Testis (tissue), 5 donors: ENCODE measurements at places on chromosomes 11 and 22.

DNA sequence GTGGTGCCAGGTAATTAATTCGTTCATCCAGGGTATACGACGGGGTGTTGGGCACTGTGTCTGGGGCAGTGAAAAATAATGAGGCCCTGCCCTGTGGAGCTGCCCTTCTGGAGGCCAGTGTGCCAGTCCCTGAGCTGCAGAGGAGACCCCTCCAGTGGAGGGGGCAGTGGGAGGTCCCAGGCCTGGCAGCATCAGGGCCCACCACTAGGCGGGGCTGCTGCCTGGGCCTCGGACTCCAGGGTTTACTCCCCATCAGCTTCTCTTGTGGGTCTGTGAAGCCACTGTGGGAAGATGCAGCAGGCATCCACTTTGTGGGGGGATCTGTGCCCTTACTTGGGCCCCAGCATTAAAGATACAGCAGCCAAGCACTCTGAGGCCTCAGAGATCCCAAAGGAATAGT lies 17.4 kb upstream of the TMPRSS6 start:
- no peak overlapping the region for H3K27ac ChIP-seq
- no peak for DNase-seq
- H3K4me3 ChIP-seq: no peak overlapping the region
- no peaks in the 10 kb centered on the region for H3K4me1 ChIP-seq

- no peaks in the 10 kb centered on the region for H3K4me1 ChIP-seq
- H3K27ac ChIP-seq: no peak overlapping the region
- DNase-seq: no peak
- no peaks in the 10 kb centered on the region for H3K27me3 ChIP-seq
- no peaks in the 10 kb centered on the region for H3K36me3 ChIP-seq
- H3K4me3 ChIP-seq: no peak overlapping the region
These were observed 21.2 kb downstream of the MS4A4E start for GRCh38 chr11:60221692-60222091.

- H3K4me1 ChIP-seq: peaks cover 23% of the 10 kb centered on the region
- peak overlapping the region; percentile 77 for H3K27ac ChIP-seq
- no peaks in the 10 kb centered on the region for H3K27me3 ChIP-seq
- peak; percentile 87 for DNase-seq
- no peaks in the 10 kb centered on the region for H3K36me3 ChIP-seq
These were observed 8.4 kb upstream of the CCKBR start for GRCh38 chr11:6251120-6251733.

DNA sequence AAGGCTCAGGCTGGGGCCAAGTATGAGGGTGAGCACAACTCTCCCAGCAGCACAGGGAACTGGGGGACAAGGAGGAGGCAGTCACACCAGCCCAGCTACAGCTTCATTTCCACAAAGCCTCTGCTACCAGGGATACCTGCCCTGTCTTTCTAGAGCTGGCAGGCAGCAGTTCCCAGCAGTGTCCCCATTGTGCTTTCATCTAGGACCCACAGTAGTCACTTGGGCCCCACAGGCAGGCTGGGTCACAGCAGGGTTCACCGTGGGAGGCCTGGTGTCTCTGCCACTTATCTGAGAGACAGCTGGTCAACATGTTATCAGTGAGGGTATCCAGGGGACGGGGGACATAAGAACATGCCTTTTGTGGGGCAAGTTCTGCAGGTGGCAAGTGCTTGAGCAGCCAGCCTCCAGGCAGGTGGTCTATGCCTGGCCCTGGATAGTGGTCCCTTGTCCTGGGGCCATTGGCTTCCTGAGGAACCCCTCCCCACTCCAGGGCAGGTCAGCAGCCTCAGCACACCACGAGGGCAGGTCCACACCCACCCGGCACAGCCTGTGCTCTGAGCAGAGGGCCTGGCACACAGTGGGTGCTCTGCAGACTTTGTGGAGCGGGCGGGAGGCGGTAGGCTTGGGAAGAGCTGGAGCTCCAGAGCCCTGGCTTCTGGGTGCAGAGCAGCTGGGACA lies 29.9 kb downstream of the GNAZ start:
- no peak overlapping the region for H3K27ac ChIP-seq
- H3K27me3 ChIP-seq: no peaks in the 10 kb centered on the region
- no peaks in the 10 kb centered on the region for H3K36me3 ChIP-seq
- H3K4me1 ChIP-seq: peaks cover 47% of the 10 kb centered on the region

- no peak overlapping the region for H3K4me3 ChIP-seq
- no peak for DNase-seq
- no peaks in the 10 kb centered on the region for H3K36me3 ChIP-seq
These were observed 78.3 kb downstream of the ZNF280B start for GRCh38 chr22:22430111-22430820.
